Pulmonary artery endothelial cell (primary cell): ENCODE measurements at places on chromosomes 5 and 9. TPM values are rescaled to one million over a fixed set of nuclear protein-coding genes. Genes with fewer than 3 reads are reported as not detected.

The ORM2 gene
- total RNA-seq = not detected in 2 replicates

The PALM2AKAP2 gene
- under 0.01 and 0.46 TPM in 2 replicates for total RNA-seq

The GABRA6 gene
- total RNA-seq = not detected in 2 replicates

The PPP3R2 gene
- not detected in 2 replicates for total RNA-seq

The ARL14EPL gene
- total RNA-seq = 0.13 and 0.39 TPM in 2 replicates

The PLPP7 gene
- 1.5 and 3.6 TPM in 2 replicates for total RNA-seq

The TAF11L10 gene
- total RNA-seq = not detected in 2 replicates

The CDK5RAP2 gene
- 26.5 and 34.9 TPM in 2 replicates for total RNA-seq

The ADCY2 gene
- total RNA-seq = not detected in 2 replicates

The SOHLH1 gene
- not detected in 2 replicates for total RNA-seq

The TTC23L gene
- under 0.01 and 0.04 TPM in 2 replicates for total RNA-seq

The GLRX gene
- 18.9 and 20.3 TPM in 2 replicates for total RNA-seq

The GFI1B gene
- not detected in 2 replicates for total RNA-seq

The FUT7 gene
- not detected in 2 replicates for total RNA-seq

The PCDHB12 gene
- 0.21 and 0.33 TPM in 2 replicates for total RNA-seq

The SLC12A2 gene
- 60.0 and 83.2 TPM in 2 replicates for total RNA-seq

The SLC46A2 gene
- not detected in 2 replicates for total RNA-seq

The CDC25C gene
- total RNA-seq = 6.0 and 15.5 TPM in 2 replicates

The C5orf58 gene
- total RNA-seq = not detected in 2 replicates

The TRIM36 gene
- 0.26 and 0.74 TPM in 2 replicates for total RNA-seq

The PCDHGB5 gene
- 8.7 and 12.3 TPM in 2 replicates for total RNA-seq

The FOXD4L3 gene
- total RNA-seq = 0.07 TPM in 1 of 2 replicates, not detected in the other

The FIBCD1 gene
- not detected in 2 replicates for total RNA-seq

The CNOT6 gene
- total RNA-seq = 19.3 and 23.6 TPM in 2 replicates

The NEURL1B gene
- total RNA-seq = 0.46 and 0.67 TPM in 2 replicates

The MELK gene
- 28.6 and 49.0 TPM in 2 replicates for total RNA-seq

The HOMER1 gene
- 0.81 and 1.7 TPM in 2 replicates for total RNA-seq

The CCDC69 gene
- total RNA-seq = 8.2 and 8.9 TPM in 2 replicates

The GRM6 gene
- not detected in 2 replicates for total RNA-seq

The TAF7 gene
- 70.7 and 109 TPM in 2 replicates for total RNA-seq

The BAAT gene
- total RNA-seq = under 0.01 TPM in 1 of 2 replicates, not detected in the other

The POLK gene
- 24.3 and 38.3 TPM in 2 replicates for total RNA-seq

The PCDHA8 gene
- under 0.01 and 0.04 TPM in 2 replicates for total RNA-seq

The CARD9 gene
- 0.59 and 1.1 TPM in 2 replicates for total RNA-seq

The SPINK6 gene
- total RNA-seq = not detected in 2 replicates

The STKLD1 gene
- 0.46 and 0.81 TPM in 2 replicates for total RNA-seq

The OTP gene
- not detected in 2 replicates for total RNA-seq

The PCDHB6 gene
- total RNA-seq = 0.04 and 0.07 TPM in 2 replicates

The NR5A1 gene
- not detected in 2 replicates for total RNA-seq

The NUTM2F gene
- not detected in 2 replicates for total RNA-seq

The SCGB3A2 gene
- not detected in 2 replicates for total RNA-seq

The UIMC1 gene
- 41.6 and 64.0 TPM in 2 replicates for total RNA-seq

The LCN1 gene
- not detected in 2 replicates for total RNA-seq

The MYOT gene
- total RNA-seq = not detected in 2 replicates

The CDH9 gene
- not detected in 2 replicates for total RNA-seq

The SLC34A3 gene
- total RNA-seq = not detected in 2 replicates

The SYNPO gene
- 11.7 and 18.5 TPM in 2 replicates for total RNA-seq
